ENCODE measurements at places on chromosomes 16 and 17. TPM values are rescaled to one million over a fixed set of nuclear protein-coding genes. Genes with fewer than 3 reads are reported as not detected.

DNA sequence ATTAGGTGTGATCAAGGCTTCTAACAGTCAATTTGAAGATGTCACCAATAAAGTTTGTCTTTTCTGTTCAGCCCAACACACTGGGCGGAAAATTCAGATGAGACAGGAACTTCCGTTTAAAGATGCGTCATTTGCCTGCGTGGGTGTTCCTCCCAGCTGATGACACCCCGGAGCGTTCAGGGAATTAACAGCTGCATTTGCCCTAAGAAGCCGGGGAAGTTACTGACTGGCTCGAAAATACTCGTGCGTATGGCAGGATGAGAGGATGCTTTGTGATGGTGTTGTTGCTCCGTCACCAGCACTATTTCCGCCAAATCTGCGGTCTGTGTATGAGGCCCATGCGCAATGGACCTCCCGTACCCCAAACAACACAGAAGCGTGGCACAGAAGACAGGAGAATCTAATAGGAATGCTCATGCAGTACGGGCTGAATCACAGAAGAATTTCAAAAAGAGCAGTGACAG, 11.9 kb upstream of the PVALEF start:
- peak; percentile 12 for DNase-seq

DNA sequence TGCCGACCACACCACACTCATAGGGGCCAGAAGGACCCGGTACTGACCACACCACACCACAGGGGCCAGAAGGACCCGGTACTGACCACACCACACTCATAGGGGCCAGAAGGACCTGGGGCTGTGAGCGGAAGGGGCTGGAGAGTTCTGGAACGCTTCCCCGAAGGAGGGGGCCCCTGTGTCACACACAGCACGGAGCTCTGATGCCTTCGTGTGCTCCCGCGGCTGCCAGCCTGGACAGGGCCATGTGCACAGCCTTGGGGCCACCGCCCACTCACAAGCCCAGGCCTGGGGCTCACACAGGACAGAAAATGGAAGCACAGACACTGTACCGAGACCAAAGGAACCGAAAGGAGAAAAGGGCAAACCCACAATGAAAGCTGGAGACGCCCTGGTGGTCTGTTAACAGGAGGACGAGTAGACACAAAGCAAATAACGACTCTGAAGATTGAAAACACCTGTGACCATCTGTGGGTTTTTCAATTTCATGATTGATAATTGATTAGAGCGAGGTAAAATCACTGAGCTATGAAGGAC, 106.5 kb upstream of the METRNL start:
- DNase-seq = no peak

DNA sequence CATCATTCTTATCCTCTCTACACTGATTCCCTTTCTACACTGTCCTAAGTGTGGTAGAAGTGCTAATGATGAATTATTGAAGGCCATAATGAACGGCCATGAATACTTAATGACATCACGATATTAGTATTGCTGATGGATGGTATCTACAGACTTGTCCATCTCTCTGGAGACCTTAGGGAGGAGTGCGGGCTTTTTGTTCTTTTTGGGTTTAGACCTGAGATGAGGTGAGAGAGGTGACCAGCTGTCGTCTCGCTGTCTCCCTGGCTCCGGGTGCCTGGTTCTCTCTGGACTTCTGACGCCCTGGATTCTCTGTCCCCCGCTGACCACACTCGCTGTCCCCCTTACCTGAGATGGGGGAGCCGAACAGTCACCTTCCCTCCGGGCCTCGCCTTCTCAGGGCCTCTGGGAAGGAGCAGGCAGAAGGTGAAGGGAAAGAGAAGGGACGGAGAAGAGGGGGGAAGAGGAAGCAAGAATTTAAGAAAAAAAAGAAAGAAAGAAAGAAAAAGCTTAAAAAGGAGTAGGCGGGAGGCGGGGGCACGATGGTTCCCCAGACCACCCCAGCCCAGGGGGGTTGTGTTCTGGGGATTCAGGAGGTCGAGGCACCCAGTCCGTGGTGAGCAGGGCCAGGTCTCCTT, 17.1 kb downstream of the SGCA start:
- DNase-seq = no peak

- DNase-seq = peak; percentile 78
These were observed 9.3 kb downstream of the IL4R start for GRCh38 chr16:27322858-27323780.

GRCh38 chr16:87407511-87408112, 15.5 kb downstream of the MAP1LC3B start:
- DNase-seq = no peak

MAP2K3 gene
- total RNA-seq = 50.6 TPM

KRTAP1-5 gene
- not detected for total RNA-seq

CTRB2 gene
- total RNA-seq = not detected

DNA sequence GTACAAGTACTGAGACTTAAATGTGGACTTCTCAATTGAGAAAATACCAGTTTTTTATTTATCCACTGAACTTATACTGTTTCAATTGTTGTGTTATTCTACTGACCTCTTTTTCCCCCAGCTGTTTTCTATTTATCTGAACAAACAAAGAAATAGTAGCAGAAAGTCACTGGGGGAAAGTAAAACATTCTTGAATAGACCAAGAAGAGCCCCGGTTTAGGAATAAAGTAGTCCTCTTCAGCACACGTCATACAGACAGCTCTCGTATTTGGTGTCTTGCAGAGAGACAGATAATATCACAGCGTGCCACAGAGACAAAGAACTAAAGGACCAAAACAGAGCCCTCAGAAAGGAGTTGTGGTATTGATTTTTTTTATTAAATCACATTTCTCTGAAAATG, 1159.1 kb upstream of the CDH8 start:
- DNase-seq = no peak

- DNase-seq = no peak
These were observed 963 bp downstream of the ALG1 start for GRCh38 chr16:5072334-5073278.

- DNase-seq = no peak
These were observed 10.3 kb upstream of the NFAT5 start for GRCh38 chr16:69555437-69555836.

DNA sequence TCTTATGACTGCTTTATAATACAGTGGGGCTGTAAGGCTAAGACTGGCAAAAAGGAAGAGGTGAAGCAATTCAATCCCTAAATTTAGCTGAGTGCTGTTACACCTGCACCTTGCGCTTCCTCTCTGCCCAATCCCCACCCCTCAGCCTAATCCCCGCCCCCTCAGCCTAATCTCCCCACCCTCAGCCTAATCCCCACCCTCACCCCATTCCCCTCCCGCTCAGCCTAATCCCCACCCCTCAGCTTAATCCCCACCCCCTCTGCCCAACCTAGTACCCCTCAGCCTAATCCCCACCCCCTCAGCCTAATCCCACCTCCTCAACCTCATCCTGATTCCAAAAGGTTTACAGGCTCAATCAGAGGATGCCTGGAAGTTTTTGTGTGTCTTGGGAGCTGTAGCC, 155.5 kb downstream of the PMP22 start:
- DNase-seq = no peak

- DNase-seq = no peak
These were observed 132.6 kb upstream of the CCL2 start for GRCh38 chr17:34122515-34122914.

GRCh38 chr17:20246692-20247091, 220.6 kb downstream of the LGALS9B start:
- DNase-seq = no peak

- DNase-seq = no peak
These were observed 50.5 kb upstream of the HAPSTR1 start for GRCh38 chr16:9040800-9041412.

PIRT gene
- not detected for total RNA-seq

- DNase-seq = no peak
These were observed 103.5 kb upstream of the KIF2B start for GRCh38 chr17:53719229-53719628.

NPB gene
- 0.21 TPM for total RNA-seq

DNA sequence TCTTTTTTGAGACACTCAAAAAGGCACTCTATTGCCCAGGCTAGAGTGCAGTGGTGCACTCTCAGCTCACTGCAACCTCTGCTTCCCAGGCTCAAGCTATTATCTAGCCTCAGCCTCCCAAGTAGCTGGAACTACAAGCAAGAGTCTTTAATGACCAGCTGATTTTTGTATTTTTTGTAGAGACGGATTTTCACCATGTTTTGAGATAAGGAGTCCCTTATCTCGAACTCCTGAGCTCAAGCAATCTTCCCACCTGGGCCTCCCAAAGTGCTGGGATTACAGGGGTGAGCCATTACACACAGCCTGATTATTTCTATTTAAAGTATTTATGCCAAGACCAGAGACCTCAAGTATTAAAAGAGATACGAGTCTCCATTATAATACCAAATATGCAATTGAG, 566.1 kb upstream of the CA10 start:
- DNase-seq = no peak

- no peak for DNase-seq
These were observed 15.7 kb downstream of the GJD3 start for GRCh38 chr17:40348562-40349476.

DNA sequence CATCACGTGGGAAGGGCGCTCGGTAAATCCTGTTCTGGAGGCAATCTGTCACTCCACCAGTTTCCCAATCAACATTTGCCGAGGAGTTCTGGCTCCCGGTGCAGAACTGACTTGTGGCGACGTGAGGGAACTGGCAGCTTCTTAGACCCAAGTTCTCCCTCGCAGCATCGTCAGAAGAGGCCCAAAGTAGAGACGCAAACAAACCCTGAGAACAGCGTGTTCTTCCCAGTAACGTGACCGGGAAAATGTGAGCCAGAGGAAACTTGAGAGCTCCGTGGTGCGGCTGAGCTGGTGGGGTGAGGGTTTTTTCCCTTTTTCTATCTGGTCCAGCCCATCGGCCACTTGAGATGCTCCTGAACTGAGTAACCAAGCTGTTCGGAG, 158.9 kb upstream of the CACNG5 start:
- DNase-seq = no peak

SPG7 gene
- 70.7 TPM for total RNA-seq

ARHGDIG gene
- not detected for total RNA-seq

DNA sequence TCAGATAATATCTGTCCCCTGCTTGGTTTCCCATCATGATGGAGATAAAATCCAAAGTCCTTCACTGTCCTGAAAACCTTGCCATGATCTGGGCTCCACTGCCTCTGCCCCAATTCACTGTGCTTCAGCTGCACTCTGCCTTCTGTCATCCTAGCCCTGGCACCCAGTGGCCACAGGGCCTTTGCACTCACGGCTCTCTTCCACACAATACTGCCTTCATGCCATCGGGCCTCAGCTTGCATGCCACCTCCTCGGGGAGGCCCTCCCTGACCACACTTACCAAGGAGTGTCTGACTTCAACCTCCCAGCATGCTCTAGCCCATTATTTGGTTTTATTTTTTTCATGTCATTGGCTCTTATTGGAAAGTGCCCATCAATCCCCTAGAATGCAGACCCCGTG, 146.1 kb downstream of the C16orf78 start:
- DNase-seq = no peak

GRCh38 chr17:64565563-64565962, 58.8 kb downstream of the CEP95 start:
- DNase-seq = no peak

DNA sequence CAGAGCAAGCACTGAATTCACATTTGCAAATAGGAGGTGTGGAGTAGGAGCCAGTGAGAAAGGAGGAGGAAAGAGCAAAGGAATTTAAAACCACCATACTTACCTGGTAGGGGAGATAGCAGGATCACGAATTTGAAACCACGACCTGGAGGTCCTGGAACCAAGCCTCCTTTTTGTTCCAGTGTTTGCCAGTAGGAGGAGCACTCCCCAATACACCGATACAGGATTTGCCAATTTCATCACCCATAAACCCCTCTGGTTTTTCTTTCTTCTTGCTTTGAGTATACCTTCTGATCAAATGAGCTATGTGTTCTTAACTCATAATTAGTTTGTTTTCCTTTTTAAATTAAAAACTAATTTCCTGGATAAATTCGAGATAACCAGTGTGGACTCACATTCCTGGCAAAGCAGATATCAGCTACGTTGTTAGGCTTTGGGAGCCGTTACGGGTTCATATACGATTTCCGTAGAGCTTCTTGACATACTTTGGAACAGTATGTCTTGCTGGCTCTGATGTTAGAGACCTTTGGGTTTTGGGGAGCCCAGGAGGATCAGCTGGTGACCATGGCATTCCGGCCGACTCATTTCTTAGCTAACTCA, 22.7 kb downstream of the BCO1 start:
- no peak for DNase-seq

CD300E gene
- not detected for total RNA-seq

DNA sequence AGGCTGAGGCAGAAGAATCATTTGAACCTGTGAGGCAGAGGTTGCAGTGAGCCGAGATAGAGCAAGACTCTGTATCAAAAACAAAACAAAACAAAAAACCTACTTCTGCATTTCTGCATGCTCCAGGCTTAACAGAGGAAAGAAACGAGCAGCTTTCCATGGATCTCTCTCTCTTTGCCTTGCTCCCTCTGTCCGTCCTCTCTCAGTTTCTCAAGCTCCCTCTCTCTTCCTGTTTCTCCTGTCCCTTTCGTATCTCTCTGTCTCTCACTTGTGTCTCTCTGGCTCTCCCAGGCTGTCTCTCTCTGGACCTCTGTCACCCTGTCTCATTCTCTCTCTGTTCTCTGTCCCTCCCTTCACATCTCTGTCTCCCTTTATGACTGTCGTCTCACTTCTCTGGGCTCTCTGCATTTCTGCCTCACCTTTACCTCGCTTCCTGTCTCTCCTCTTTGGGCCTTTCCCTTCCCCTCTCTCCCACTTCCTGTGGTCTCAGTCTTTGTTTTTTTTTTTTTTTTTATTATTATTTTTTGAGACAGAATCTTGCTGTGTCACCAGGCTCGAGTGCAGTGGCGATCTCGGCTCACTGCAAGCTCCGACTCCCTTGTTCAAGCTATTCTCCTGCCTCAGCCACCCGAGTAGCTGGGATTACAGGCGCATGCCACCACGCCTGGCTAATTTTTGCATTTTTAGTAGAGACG, 4.1 kb upstream of the PITPNA start:
- no peak for DNase-seq

- DNase-seq = no peak
These were observed 40.4 kb downstream of the WSCD1 start for GRCh38 chr17:6110592-6110991.

- no peak for DNase-seq
These were observed 470 bp upstream of the GGT6 start for GRCh38 chr17:4560837-4561256.

STX1B gene
- 0.61 TPM for total RNA-seq

GRCh38 chr17:17737961-17738894, 57.0 kb downstream of the RAI1 start:
- DNase-seq = no peak

- DNase-seq = no peak
These were observed 183.4 kb downstream of the ENGASE start for GRCh38 chr17:79258041-79258440.

- no peak for DNase-seq
These were observed 372.3 kb downstream of the NPIPA8 start for GRCh38 chr16:17964196-17964595.

- no peak for DNase-seq
These were observed 11.7 kb downstream of the ERN1 start for GRCh38 chr17:64117981-64118979.

DNA sequence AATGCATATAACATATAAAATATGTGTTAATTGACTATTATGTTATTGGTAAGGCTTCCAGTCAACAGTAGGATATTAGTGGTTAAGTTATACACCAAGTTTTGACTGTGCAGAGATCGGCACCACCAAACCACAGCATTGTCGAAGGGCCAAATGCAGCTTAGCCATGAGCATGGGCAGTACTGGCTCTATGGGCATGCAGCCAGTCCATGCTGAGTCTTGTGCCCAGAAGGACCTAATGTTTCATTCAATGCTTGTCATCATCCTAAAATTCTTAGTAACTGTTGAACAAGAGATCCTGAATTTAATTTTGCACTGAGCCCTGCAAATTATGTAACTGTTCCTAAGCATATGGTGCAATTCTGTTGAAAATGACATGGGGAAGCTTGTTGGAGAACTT, 233.4 kb upstream of the HS3ST3A1 start:
- no peak for DNase-seq

KRTAP2-3 gene
- total RNA-seq = 1.8 TPM

CA7 gene
- total RNA-seq = not detected

ABCA8 gene
- not detected for total RNA-seq
